ENCODE measurements at places on chromosomes 2 and 18. TPM values are rescaled to one million over a fixed set of nuclear protein-coding genes. Genes with fewer than 3 reads are reported as not detected.

ZNF385B gene
- not detected for total RNA-seq

STPG4 gene
- total RNA-seq, result not detected

PPP1CB gene
- 211 TPM for total RNA-seq

CDCA7 gene
- total RNA-seq, result 65.2 TPM

LIMS3 gene
- 3.3 TPM for total RNA-seq

LRRTM1 gene
- not detected for total RNA-seq

ABCG5 gene
- total RNA-seq, result not detected

SPP2 gene
- total RNA-seq, result not detected

GRCh38 chr2:54372361-54372760 is 83.8 kb upstream of the SPTBN1 start:
- DNase-seq, result no peak

DNA sequence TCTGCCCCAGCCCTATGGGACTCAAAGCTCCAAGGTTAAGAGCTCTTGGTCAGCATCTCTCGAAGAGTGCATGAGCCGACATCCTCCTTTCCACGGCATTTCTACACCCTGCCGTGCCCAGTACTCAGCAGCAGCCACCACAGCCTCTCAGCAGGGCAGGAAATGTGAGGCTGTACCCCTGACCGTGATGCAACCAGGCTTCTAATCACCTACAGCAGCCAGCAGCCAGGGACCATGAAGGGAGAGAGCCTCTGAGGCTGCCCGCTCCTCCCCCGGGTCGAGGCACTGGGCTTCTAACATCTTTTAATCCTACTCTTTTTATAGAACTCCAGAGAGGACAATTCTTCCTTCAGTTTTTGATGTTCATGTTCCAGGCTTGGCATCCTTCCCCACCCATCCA is 6.5 kb downstream of the CYS1 start:
- DNase-seq, result no peak

DNA sequence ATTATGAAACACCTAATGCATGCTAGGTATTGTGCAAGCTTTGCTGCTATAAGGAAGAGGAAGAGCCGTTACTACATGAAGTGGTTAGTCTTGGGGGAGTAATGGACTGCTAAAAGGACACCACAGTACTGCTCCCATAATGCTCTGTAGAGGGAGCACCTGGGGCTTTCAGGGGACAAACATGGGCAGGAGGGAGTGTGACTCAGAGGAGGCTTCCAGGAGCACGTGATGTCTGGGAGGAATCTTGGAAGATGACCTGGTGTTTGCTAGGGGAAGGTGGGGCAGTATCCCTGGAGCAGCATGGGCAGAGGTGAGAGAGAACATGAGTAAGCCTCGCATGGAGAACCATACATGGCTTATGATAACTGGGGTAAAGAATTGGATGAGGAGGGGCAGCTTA is 18.8 kb downstream of the MAPK4 start:
- DNase-seq, result no peak

DNA sequence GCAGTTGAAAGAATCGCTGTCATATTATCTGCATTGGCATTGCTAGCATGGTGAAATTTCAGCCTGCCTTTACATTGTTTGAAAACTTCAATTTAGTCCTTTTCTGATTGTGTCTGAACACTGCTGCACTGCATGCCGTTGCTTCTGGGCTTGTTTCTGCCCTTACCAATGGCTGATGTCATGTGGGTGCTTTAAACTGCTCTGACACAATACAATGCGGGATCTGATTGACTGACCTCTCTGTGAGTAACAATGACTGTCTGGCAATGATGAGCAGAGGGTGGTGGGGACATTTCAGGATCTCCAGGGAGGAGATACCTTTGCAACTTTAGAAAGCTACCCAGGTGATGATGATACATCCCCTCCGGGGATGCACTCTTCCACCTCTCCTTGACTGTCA is 119.5 kb upstream of the ZBTB14 start:
- no peak for DNase-seq

DNA sequence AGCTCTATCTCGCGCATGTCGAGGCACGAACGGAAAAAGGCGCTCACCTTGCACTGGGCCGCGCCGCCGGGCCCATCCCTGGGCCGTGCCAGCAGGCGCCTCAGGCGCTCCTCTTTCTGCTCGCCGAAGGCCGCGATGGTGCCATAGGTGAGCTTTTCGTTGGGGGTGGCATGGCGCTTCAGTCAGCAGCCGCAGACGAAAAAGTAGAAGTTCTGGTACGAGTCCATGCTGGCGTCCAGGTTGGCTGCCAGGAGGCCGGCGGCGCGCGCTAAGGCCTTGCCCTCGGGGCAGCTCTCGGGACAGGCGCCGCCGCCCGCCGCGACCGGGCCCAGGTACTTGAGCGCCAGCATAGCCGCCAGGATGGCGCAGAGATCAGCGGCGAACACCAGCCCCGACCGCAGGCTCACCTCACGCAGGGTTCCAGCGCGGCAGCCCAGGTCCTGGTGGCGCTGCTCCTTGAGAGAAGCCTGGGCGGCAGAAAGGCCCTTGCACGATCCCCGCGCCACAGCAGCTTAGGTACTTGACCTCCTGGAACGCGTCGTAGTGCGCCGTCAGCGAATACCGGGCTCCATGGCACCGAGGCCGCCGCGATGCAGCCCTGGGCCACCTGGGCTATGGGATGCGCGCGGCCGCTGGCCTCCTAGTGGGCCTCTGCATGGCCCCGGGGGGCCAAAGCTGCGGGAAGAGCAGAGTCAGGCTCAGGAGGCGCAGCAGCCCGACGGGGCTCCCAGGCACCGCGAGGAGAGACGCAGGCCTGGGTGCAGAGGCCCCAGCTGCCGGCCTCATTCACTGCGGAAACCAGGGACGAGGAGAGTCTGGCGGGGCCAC is 12.8 kb downstream of the ALPG start:
- no peak for DNase-seq

GRCh38 chr18:5424903-5425664 is 118.7 kb downstream of the EPB41L3 start:
- no peak for DNase-seq

- no peak for DNase-seq
Observed at GRCh38 chr2:51222106-51222505, 190.2 kb upstream of the NRXN1 start.

GRCh38 chr2:47075361-47076125 is 79.6 kb downstream of the STPG4 start:
- DNase-seq, result no peak

GRCh38 chr18:27860011-27860410 is 316.9 kb downstream of the CDH2 start:
- no peak for DNase-seq

- DNase-seq, result no peak
Observed at GRCh38 chr18:73647391-73647790, 500.2 kb downstream of the FBXO15 start.

DNA sequence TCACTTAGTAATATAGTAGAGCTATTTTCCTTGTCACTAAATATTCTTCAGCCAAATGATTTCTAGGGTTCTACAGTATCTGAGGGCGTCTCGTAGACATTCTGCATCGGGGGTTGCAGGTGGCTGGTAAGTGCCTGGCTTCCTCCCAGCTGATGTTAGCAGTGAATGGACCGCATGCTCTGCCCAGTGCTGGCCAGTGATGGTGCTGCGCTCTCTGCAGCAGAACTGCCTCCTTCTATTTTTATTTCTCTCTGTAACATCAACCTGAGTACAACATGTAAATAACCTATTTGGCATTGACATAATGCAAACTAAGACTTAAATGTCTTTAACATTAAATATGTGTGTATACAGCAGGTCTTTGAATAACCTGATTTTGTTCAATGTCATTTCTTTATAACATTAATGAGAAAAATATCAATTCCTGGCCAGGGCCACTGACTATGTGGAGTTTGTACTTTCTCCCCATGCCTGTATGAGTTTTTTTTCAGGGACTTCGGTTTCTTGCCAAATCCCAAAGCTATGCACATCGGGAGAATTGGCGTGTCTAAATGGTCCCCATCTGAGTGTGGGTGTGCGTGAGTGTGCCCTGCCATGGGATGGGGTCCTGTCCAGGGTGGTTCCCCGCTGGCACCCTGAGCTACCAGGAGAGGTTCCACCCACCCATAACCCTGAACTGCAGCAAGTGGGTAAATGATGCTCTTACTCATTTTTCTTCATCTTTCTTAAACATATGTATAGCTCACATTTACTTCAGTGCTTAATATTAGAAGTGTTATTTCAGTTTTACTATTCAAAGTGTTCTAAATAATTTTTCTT is 278.2 kb upstream of the EPAS1 start:
- no peak for DNase-seq

- no peak for DNase-seq
Observed at GRCh38 chr18:3472681-3473544, 22.9 kb downstream of the TGIF1 start.

- DNase-seq, result no peak
Observed at GRCh38 chr2:178163395-178163794, 30.9 kb upstream of the OSBPL6 start.

- peak; percentile 64 for DNase-seq
Observed at GRCh38 chr18:2656237-2656980, 883 bp downstream of the SMCHD1 start.

GRCh38 chr18:44876024-44876423 is 195.3 kb downstream of the SETBP1 start:
- no peak for DNase-seq

DNA sequence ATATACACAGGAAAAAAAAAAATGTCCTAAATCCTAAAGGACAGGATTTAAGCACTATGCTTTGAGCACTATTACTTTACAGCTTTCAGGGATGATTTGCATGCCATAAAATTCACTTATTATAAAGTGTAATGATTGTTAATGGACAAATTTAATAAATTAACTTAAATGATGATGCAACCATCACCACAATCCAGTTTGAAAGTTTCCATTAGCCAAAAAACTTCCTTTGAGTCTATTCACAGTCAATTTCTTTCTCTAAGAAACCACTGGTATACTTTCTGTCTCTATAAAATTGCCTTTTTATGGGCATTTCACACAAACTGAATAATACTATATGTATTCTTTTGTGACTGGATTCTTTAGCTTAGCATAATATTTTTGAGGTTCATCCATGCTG is 111.1 kb upstream of the RIOK3 start:
- no peak for DNase-seq

DNA sequence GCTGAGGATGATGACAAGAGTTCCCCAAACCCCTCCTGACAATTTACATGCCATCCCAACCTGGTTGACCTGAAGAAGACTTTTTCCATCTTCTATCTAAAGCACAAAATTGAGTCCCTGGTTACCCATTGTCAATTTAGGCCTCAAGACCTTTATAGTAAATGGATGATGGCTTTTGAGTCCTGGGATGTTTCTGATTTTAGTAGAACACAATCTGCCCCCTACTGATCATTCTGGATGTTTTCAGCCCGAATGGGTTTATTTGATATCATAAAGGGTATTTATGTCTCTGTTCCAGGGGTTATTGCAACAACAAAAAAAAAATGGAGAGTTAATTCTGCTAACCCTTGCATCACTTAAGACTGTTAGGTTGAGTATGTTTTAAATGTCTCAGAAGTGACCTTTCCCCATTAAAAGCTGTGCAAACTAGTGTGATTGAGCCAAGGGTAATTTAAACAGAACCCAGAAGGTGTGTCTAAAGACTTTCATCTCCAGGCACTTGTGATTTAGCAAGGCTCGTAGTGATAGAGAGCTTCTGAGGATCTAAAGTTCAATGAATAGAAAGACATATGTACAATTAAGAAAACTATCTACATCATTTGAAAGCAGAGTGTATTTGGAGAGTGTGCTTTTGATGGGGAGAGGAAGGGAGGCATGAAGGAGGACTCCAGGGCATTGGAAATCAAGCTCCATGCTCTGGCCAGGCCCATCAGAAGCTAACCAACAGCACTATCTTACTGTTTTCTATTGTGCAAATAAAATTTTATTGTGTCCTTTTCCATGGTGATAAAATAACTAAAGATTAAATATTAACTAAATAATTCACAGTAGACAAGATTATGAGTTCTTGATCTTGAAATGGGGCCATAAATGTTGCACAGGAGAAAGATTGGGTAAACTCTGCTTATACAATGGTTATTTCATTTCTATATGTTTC is 96.6 kb upstream of the NOSTRIN start:
- no peak for DNase-seq

- DNase-seq, result no peak
Observed at GRCh38 chr2:158578703-158579330, 122.1 kb downstream of the PKP4 start.

DNA sequence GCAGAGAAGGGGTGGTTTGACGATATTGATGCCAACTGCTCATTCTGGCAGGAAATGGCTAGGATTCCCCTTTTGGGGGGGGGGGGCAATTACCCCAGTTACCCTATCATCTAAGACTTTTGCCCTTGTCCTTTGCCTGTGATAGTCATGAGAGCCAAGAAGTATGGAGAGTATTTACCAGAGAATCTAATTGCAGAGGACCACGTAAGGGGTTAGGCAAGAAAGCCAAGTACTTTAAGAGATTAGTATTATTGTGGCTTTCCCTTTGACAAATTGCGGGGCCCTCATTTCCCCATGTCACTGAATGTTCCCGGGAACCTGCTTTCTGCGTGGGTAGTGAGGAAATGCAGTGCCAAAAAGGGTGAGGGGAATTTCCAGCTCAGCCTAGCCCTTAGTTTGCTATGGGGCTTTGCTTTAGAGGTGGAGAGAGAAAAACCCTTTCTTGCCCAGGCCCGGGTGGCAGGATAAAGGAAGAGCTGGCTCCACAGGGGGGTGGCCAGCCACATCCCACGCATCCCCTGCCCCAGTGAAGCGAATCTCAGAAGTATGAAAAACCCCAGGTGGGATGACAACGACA is 1.5 kb downstream of the AQP4 start:
- no peak for DNase-seq

DNA sequence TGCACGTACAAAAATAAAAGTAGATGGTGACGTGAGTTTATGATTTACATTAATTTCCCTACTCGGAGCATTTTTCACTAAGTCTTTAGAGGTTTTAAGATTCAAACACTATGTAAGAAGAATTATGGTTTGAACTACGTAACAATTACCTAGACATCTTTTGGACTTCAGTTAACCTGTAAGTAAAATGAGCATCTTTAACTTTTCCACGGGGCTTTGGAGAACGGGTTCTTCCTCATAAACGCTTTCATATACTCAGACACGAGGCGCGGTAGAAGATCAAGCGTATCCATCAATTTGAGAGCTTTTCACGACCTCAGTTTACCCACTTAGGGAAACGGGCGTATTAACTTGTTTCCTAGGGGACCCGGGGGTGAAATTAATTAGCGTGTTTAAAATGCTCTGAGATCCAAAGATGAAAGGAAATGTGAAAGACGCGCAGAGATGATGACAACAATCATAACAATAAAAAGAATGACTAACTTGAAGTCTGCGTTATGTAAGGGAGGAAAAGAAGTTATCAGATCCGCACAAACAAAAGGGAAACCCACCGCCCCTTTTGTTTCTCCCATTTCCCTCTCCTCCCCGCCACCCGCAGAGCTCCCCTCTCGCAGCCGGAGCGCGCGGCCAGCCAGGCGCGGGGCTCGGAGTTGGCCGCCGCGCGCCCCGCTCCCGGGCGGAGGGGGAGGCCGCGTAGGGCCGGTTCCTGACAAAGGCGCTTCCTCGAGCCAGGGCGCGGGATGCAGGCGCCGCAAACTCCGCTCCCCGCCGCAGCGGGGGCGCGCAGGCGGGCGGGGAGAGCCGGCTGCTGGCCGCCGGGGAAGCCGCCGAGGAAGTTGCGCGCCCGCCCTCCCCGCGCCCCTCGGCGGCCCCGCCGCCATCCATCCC is 807 bp downstream of the PELI1 start:
- DNase-seq, result peak; percentile 47
